ENCODE measurements at places on chromosomes 7 and 10.

GRCh38 chr7:156604836-156605695, 35.5 kb upstream of the RNF32 start:
- no peak for DNase-seq

DNA sequence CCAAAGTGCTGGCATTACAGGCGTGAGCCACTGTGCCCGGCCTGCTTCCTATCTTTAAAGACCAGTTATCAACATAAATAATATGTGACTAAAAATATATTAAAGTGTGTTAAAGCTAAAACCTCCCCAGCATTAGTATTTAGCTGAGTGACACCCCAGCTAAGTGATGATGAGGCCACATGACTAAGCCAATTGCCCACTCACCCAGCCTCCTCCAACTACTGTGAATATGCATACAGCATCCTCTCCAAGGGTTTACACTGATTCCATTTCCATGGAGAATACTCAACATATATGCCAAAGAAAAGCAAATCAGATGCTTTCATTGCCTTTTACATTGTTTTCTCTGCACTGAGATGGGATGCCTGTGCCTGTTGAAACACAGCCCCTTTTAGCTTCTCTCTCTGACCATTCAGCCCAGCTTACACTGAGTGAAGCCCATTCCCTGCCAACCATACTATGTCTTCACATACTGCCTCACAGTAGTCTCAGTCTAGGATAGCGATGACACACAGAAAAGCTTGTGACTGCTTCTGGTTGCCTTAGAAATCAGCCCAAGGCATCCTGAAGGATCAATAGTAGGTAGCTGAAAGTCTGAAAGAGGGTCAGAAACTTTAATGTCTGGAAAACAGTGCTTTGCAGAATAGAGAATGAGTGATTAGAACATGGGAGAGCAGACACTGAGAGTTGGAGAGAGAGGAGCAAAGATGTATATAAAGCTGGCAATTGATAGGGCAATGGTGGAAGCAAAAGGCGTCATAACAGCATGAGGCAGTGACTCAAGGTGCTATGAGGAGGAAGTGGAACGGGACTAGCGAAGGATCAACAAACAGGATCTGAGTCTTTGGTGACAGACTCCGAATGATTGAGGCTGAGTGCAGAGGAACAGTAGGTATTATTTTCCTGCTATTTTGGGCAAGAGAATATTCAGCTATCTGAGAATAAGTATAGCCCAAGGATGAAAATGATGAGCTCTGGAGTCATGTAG, 19.8 kb upstream of the ATE1 start:
- DNase-seq: no peak

- DNase-seq: no peak
Observed at GRCh38 chr7:147777309-147777708, 813.3 kb upstream of the C7orf33 start.

GRCh38 chr7:2168615-2169311, 64.0 kb downstream of the MAD1L1 start:
- no peak for DNase-seq

DNA sequence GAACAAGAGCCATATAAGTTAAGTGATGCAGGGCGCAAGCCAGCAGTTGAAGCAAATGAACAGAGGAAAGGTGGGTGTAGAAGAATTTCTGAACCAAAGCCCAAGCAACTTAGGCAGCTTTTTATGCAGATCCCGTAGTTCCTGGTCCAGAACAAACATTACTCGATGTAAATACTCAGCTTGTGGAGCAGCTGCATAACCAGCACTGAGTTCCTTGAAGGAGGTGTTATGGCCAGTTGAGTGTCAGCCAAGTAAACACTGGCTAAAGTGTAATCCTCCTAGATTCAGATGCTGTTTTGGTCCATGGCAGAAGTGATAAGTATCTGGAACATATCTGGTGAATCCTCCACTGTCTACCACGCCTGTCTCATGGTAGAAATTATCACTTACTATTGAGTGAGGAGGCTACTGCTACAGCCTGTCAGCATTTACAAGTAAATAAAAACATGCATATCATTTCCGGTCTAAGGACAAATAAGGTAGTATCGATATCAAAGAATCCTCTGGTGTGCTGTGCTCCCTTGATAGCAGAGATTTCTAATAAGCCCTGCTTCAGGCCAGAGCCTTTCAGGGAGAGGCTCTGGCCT, 213.9 kb downstream of the DYNC1I1 start:
- no peak for DNase-seq

GRCh38 chr7:70698219-70698832, 433.6 kb upstream of the GALNT17 start:
- no peak for DNase-seq

DNA sequence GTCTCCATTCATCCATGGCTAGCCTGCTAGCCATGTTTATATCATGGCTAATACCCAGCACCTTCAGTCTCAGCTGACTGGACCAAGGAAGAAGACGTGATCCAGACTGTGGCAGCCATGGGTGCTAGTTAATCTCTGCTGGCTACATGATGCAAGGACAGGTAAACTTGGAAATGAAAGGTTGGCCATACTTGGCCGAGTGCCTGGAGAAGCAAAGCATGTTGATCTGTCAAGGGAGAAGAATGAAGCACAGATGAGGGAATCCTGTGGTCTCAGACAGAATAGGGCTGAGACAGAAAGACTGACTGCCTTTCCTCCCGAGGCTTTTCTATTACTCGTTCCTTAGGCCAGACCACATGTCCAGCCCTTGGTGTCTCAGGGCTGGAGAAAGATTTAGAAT, 41.1 kb downstream of the CPVL start:
- no peak for DNase-seq

DNA sequence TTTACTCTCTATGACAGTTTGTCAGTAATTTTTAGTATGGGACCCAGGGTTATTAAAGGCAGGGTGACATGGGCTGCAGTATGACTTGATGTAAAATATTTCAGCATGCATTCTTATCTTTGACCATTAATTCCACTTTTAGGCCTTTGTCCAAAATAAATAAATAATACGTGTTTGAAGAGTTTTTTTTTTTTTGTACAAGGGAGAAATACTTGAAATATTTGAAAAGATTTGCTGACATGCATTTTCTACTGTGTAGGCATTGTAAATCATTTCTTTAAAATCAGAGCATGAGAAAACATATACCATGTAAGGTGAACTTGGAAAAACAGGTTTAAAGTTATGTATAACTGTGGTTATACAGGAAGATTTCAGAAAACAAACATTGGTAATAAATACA, 23.5 kb downstream of the NRG3 start:
- no peak for DNase-seq

GRCh38 chr7:34759477-34760125, 101.6 kb downstream of the NPSR1 start:
- DNase-seq: no peak

- DNase-seq: no peak
Observed at GRCh38 chr10:4802711-4803487, 23.1 kb upstream of the AKR1E2 start.
